ENCODE measurements at places on chromosomes 2 and 18. TPM values are rescaled to one million over a fixed set of nuclear protein-coding genes. Genes with fewer than 3 reads are reported as not detected.

SLC4A5 gene
- total RNA-seq, result 6.5 TPM

LCT gene
- 0.19 TPM for total RNA-seq

SLC9A4 gene
- not detected for total RNA-seq

ARHGAP25 gene
- total RNA-seq, result 49.5 TPM

CTLA4 gene
- 254 TPM for total RNA-seq

LONRF2 gene
- total RNA-seq, result 0.10 TPM

TLX2 gene
- total RNA-seq, result 1.4 TPM

OR6B2 gene
- total RNA-seq, result not detected

PSD4 gene
- 200 TPM for total RNA-seq

FBXO11 gene
- 50.3 TPM for total RNA-seq

RBM44 gene
- total RNA-seq, result 1.9 TPM

CYB5A gene
- total RNA-seq, result 45.1 TPM

ASXL3 gene
- not detected for total RNA-seq

SALL3 gene
- not detected for total RNA-seq

CD8B2 gene
- 0.62 TPM for total RNA-seq

MERTK gene
- 3.0 TPM for total RNA-seq

ZBTB14 gene
- 26.2 TPM for total RNA-seq

RIT2 gene
- total RNA-seq, result not detected

COA5 gene
- 29.4 TPM for total RNA-seq

NOSTRIN gene
- not detected for total RNA-seq

SLC11A1 gene
- total RNA-seq, result 0.19 TPM

ATOH8 gene
- total RNA-seq, result not detected

CIDEA gene
- not detected for total RNA-seq

FOXD4L1 gene
- 0.12 TPM for total RNA-seq

RNF125 gene
- 43.3 TPM for total RNA-seq

IL36RN gene
- not detected for total RNA-seq

MRPL33 gene
- 61.3 TPM for total RNA-seq

RAB6C gene
- not detected for total RNA-seq

MC4R gene
- total RNA-seq, result not detected

IL18R1 gene
- total RNA-seq, result 56.5 TPM

SERPINB3 gene
- not detected for total RNA-seq

NEB gene
- 1.1 TPM for total RNA-seq

C2orf78 gene
- total RNA-seq, result not detected

C2orf80 gene
- total RNA-seq, result not detected

CNDP1 gene
- total RNA-seq, result 0.16 TPM

NETO1 gene
- 0.72 TPM for total RNA-seq

MEMO1 gene
- 45.9 TPM for total RNA-seq

All from activated T-cell treated with anti-CD3 and anti-CD28 coated beads, Interleukin-2, amount 50 U/mL, for 72 hours (primary cell).